ENCODE measurements at places on chromosomes 16 and 17.
A peak's percentile ranks its signal among the peaks of the same experiment; 100 is the strongest.

DNA sequence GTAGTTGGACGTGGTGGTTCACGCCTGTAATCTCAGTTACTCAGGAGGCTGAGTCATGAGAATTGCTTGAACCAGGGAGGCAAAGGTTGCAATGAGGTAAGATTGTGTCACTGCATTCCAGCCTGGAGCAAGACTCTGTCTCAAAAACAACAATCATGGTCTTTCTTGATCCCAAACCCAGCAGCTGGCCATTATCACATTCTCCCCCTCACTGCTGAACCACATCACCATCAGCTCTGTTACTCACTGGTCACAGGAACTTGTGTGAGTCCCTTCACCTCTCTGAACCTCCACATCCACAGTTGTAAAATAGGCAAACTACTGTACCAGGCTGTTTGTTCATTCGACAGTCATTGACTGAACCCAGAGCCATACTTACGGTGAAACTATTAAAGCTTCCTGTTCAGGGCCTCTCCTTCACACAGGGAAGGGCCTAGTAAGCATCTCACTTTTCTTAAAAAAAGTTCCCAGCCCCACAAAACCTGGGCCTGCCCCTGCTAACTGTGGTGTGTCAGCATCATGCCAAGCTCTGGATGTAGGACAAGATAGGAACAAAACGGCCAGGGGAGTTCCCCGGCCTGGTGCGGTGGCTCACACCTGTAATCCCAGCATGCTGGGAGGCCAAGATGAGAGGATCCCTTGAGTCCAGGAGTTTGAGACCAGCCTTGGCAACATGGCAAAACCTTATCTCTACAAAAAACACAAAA is 104.7 kb downstream of the COPRS start:
- DNase-seq, result no peak

DNA sequence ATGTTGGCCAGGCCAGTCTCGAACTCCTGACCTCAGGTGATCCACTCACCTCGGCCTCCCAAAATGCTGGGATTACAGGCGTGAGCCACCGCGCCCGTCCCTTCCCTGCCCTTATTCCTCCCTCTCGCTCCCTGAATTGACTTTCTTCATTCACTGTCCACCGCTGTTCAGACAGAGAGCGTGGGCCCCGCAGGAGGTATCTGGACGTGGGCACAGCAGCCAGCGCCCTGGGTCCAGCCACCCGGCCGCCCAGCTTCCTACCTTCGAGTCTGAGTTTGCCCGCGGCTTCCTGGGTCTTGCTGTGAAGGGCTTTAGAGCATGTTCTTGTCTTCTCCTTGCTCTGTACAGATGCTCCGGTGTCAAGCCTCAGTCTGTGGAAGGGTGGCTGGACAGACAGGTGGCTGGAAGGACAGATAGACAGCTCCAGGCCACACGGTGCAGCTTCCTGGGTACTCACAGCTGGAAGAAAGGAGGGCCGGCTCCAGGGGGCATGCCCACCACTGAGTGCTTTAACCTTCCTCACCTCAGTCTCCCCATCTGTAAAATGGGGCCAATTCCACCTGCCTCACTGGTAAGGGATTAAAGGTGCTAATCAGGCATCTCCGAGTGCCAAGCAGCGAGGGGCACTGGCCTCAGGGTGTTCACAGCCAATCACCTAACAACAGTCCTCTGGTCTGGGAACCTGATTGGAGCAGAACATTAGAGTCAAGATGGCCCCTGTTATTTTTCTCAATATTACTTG is 13.6 kb downstream of the RHBDF2 start:
- DNase-seq, result no peak

- no peak for DNase-seq
These were observed 197.6 kb downstream of the AATF start for GRCh38 chr17:37146086-37147064.

- DNase-seq, result no peak
These were observed 15.4 kb downstream of the ABCA10 start for GRCh38 chr17:69213059-69213813.

- DNase-seq, result no peak
These were observed 32.6 kb downstream of the PLXDC1 start for GRCh38 chr17:39118674-39119419.

DNA sequence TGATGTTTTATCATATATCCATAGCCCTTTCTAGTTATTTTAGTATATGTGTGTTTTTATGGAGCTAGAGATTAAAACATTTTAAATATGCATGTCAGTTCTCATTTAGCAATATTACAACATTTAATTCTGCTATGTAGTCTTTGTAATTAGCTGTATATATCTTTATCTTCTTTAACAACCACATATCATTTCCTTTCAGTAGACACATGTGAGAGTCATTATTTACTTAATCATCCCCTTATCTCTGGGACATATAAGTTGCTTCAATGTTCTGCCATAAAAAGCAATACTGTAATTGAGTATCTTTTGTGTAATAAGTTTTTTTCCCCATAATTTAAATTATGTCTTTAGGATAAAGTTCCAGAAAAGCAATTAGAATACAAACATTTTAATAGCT is 52.0 kb upstream of the CLEC3A start:
- DNase-seq, result no peak

- DNase-seq, result no peak
These were observed 16.2 kb upstream of the ALOX15 start for GRCh38 chr17:4657678-4658077.

DNA sequence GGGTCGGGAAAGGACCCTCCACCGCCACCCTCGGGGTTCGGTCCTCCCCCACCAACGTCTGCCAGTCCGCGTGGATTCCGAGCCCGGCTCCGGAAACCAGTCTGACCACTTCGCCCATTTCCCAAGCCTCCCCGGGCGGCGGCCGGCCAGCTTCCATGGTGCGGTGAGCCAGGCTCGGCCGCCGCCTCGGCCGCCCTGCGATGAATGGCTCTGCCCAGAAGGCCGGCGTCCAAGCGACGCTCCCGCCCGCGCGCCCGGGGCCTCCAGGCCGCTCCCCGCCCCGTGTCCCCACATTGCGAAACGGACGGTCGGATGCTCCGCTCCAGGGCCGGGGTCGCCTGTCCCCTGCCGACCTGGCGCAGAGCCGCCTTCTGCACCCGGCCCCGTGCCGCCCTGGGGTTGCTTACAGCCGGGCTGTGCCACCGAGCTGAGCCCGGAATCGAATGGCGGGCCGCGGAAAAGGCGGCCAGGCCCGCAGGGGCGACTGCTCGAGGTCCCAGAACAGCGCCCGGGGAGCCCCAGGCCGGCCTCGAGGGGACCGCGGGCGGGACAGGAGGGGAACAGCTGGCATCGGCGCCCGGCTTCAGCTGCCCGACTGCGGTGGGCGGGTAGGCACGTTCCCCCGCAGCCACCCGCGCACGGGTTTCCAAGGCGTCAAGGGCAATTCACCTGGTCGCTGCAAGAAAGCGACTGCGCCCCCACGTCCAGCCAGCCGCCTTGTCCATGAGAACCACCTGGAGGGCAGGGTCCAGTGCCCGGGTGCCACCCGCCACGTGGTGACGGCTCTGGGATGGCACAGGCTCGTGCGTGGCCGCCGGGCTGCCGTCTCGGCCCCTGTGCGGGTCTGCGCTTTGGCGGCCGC is 18.3 kb upstream of the CBX8 start:
- no peak for DNase-seq

- peak; percentile 66 for DNase-seq
These were observed 66.8 kb downstream of the DNAH3 start for GRCh38 chr16:21083729-21084268.

- DNase-seq, result no peak
These were observed 250.1 kb upstream of the CDH5 start for GRCh38 chr16:66116163-66117002.

GRCh38 chr16:46582313-46582712 is 38.9 kb downstream of the SHCBP1 start:
- no peak for DNase-seq

- DNase-seq, result no peak
These were observed 52.6 kb downstream of the PIGL start for GRCh38 chr17:16269658-16270057.

DNA sequence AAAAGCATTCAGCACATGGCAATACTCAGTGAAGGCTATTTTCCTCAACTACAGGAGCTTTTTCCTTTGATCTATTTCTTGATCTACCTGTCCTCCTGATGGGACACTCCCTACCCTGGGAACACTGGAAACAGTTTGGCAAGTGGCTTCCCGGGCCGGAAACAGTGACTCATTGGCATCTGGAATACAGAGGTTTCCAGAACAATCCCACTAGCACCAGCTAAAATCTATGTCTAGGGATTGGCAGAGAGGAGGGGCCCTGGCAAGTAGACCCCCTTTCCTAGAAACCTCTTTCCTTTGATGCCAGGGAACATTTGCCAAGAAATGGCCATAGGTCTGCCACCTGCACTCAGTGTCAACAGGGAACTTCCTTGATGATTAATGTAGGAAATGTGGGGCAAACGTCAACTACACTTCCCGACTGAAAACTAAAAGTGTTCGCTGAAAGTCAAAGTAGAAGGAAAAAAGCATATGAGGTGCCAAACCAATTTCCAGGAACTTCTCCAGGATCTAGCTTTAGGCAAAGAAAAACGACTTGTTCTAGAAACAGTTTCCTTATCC is 30.4 kb upstream of the FBXW10B start:
- DNase-seq, result no peak

DNA sequence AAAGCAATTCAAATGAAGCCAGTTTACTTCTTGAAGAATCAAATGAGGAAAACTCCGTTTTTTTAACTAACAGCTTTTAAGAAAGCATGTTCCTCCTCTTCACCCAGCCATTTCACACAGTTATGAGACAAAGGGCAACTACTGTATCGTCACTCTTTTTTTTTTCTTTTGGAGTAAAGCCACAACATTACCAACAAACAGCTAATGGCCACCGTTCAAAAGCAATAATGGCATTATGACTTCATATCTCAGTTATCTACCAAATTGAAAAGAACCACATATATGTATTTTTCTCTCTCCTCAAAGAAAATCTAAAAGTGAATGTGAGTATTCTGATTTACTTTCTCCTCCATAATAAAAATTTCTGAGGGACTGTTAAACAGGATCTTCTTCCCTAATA is 14.5 kb downstream of the GRB2 start:
- no peak for DNase-seq

DNA sequence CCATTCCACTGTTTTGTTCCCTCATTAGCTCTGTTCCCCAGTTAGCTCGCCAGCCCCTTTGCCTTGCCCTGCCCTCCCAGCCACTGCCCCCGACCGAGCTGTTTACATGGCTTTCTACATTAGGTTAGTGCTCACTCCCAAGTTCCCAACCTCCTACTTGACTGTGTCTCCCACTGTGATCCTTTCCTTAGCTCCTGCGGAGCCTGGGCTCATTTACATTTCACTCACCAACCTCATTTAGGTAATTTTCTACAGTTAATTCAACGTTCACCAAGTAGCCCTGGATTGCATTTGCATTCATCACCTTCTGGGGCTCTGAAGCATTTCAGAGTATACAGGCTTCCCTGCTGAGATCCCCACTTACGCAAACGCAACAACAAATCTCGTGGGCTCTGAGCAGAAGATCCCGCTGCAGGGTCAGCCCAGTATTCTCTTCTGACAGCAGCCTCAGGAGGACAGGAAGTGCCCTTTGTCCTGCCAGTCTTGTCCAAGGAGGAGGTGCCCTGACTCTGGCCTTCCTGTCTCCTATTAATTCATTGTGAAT is 325.8 kb upstream of the CCL2 start:
- no peak for DNase-seq

GRCh38 chr17:74552037-74552436 is 6.1 kb upstream of the CD300C start:
- no peak for DNase-seq

DNA sequence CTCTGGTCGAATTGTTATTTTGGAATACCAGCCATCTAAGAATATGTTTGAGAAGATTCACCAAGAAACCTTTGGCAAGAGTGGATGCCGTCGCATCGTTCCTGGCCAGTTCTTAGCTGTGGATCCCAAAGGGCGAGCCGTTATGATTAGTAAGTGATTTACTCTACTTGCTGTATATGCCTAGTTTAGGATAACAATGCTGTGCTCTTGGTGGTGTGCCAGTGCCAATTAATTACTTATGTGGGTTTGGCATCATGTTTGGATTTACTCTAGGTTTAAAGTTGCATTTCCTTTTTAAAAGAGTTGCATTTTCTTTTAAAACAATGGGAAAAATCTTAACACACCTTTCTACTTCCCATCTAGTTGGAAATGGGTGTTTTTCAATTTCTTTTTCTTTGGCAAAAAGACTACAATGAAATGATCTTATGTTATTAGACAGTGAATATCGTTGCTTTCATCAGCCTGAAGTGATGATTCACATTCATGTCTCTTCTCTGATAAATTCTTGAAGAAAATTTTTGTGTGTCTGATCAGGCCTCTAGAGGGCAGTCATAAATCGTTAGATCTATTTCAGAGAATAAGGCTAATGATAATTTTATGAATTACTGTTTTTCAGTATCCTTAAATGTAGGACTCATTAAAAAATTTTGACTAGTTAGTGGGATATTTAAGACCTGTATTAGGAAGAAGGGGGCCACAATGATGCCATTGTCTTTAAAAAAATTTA is 5.6 kb downstream of the SF3B3 start:
- no peak for DNase-seq

DNA sequence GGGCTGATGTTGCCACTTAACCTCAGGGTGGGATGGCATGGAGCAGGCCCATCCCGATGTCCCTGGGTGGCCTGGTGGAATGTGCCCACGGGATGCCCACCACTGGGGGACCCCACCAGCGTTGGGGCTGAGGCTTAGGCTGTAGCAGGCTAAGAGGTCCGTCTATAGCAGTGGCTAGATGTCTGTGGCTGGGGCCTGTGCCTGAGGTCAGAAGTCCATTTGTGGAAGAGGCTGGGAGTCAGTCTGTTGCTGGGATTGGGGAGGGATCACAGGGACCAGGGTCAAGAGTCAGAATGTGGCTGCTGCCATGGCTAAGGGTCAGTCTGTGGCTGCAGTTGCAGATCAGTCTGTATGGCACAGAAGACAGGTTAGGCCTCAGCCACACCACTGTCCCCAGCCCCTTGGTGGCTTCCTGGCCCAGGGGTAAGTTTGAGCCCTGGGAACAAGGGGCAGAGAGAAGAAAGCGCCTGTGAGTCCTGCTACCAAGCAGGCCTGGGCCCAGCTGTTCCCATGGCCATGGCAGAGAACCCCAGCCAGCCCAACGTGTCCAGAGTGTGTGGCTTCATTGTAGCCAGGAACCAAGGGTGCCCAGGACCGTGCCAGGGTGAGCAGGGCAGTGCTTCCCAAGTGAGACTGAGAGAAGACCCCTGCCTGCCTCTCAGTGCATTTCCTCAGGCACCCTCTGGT is 35.7 kb downstream of the RAI1 start:
- DNase-seq, result no peak

DNA sequence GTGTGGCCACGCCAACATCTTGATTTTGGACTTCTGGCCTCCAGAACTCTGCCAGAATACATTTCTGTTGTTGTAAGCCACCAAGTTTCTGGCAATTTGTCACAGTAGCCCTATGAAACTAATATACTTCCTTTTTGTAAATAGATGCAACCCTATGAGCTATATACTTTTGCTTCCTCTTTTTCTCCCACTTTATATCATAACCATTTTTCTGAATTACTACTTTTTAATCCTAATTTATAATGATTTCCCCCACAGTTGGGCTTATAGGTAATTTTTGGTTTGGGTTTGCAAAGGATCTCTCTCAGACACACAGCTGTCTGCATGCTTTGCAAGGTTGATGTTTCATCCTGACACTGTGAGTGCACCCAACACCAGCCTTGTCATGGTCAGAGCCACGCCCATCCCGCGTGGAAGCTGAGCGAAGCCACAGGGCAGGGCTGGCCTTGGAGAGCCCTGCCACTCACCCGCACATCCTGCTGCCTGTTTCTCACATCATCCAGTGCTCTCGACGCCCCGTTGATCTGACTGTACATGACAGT is 5.8 kb downstream of the TRIM25 start:
- DNase-seq, result peak; percentile 65

Measured in activated CD4-positive, alpha-beta memory T cell treated with anti-CD3 and anti-CD28 coated beads for 36 hours (primary cell).